ENCODE measurements at places on chromosomes 13 and 19.
A peak's percentile ranks its signal among the peaks of the same experiment; 100 is the strongest.

DNA sequence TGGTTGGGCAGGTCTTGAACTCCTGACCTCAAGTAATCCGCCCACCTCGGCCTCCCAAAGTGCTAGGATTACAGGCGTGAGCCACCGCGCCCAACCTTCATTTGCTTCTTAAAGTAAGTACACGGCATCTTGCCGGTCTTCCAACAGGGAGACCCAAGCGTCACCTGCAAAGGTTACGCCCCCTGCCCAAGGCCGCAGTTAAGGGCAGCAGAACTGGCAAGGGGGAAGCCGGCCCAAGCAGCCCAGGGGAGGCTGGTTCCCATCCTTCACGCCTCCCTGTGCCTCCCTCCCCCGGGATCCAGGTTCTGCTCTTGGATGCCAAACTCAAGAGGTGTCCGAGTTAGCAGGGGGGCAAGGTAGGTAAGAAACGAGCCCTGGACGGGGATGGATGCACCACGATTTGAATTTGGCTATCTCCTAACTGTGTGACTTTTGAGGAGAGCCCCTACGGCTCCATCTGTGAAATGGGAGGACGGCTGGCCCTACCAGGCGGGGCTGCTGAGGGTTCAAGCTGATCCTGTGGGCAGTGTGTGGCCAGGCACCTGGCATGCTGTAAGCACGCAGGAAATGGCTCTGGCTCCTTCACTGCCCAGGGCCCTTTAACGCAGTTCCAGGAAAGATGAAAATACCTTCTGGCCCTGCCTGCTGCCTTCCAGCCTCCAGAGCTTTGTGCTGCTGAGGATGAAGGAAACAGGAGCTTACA, 9.0 kb downstream of the RFX1 start:
- no peak for DNase-seq

- DNase-seq = peak; percentile 46
These were observed 79.3 kb upstream of the TM9SF2 start for GRCh38 chr13:99421758-99422585.

- no peak for DNase-seq
These were observed 8.0 kb downstream of the ZNF551 start for GRCh38 chr19:57689750-57690149.

GRCh38 chr13:103283451-103283820, 217.2 kb upstream of the SLC10A2 start:
- no peak for DNase-seq

- DNase-seq = no peak
These were observed 3.5 kb downstream of the CLEC4M start for GRCh38 chr19:7766535-7766934.

DNA sequence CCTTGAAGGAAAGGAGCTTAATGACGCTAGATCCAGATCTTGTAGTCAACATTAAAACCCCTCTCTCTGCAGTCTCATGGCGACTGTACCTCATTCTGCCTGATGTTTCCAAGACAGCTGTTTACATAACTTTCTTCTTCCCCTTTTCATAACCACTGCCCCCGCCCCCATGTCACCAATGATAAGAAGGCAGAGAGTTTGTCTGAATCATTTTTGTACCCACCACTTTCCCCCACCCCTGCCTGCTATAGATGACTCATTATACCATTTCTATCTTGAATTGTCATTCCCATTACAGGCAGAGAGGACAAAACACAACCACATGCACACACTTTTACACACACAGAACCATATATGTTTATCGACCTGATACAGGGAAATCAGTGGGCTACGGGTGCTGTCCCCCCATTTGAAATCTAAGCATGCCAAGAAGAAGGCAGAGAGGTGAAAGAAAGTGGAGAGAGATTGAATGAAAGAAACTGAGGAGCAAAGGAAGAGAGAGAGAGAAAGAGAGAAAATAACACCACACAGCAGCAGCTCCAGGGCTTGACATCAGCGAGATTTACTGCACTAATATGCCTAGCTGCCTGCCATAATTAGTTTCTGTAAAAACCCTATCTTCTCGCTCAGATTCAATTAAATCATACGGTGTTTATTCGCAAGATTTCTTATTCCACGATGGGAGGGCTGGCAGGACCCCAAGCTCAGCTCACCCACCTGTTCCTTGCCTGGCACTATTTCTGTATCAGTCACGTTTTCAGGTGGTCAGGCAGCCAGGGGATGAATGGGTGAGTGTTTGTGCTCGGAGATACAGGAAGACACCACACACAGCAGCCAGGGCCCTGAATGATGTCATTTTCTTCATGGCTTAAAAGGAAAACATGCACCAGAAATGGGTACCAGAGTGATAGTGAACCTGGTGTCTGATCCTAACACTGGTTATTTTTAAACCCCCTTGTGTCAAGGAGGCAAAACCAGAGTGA, 114.3 kb upstream of the SERP2 start:
- peak; percentile 89 for DNase-seq

GRCh38 chr13:99028890-99029289, 51.0 kb upstream of the DOCK9 start:
- DNase-seq = peak; percentile 32

DNA sequence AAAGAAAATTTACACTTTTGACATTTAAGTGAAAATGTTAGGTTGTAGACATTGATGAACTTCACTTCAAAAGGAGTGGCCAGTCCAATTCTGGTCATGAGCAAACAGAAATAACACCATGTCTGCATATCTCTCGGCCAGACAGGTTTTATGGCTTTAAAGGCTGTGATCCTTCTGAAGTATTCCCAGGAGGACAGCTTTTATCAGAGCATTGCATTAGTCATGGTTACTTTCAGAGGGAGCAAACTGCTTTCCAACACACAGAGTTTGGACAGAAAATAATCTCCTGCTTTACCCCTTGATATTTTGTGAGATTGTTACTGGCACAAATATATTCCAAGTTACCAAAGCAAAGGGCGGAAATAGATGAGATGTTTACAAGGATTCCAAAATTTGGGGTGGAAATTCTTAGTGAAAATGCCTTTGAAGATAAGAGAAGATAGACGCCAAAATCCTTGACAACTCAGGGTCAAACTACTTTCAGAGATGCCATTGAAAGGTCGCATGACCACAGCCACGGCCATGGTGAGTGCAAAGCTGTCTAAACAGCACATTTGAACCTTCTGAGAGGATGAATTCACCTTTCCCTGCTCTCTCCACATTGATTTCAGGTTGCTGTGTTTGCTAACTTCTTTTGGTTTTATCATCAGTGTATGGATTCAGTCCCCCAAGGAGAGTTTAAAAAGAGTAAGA, 584.5 kb upstream of the SGCG start:
- no peak for DNase-seq

DNA sequence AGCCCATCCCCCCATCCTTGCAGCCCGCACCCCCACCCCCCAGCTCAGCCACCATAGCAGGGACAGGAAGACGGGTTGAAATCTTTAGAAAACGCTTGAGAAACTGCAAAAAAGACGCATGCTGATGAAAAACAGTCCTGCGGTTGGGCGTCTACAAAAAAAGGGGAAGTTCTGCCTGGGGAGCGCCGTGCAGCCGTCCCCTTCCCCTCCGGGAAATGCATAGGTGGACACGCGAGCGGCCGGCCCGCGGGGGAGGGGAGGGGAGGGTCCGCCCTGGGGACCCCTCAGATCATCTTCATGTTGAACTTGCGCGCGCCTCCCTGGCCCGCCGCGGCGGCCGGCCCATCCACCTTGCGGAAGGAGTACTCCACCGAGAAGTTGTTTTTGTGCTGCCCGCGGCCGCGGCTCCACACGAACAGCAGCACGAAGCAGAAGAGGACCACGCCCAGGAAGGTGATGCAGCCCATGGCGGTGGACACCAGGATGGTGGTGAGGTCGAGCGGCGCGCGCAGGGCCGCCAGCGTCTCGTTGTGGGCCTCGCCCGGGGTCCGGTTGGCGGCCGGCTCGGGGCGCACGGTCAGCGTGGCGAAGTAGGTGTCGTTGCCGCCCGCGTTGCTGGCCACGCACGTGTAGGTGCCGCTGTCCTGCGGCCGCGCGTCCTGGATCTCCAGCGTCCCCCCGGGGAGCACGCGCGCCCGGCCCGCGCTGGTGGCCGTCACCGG, 7.9 kb upstream of the PEAK3 start:
- peak; percentile 73 for DNase-seq

DNA sequence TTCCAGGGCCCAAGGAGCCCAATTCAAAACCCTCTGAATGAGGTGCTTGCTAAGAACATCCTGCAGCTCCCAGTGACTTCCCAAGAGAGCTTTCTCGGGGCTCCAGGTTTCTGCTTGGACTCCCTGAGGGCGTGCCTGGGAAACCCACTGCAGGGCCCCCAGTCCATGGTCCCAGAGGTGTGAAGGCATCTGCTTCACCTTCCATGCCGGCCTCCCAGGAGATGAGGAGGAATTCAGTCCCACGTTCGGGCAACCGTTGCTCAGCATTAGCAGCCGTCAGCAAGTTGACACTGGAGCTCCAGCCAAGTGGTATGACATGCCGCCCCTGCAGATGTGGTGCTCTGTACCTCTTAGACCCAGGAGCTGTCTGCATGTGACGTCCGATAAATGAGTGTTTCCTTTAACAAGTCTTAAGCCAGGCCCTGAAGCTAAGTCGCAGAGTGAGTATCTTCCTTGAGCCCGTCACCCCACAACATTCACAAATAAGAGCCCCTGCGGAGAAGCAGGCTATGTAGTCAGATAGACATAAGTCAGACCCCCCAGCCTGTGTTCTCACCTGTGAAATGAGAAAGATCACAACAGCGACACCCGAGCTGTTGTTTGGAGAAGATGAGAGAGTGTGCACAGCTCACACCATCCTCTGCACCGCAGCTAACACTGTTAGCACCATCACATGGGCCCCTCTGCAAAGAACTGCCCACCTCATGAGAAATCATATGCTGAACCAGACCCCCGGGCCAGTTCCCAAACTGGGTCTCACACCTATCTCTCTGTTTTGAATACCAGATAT, 150.3 kb downstream of the KATNAL1 start:
- DNase-seq = no peak

DNA sequence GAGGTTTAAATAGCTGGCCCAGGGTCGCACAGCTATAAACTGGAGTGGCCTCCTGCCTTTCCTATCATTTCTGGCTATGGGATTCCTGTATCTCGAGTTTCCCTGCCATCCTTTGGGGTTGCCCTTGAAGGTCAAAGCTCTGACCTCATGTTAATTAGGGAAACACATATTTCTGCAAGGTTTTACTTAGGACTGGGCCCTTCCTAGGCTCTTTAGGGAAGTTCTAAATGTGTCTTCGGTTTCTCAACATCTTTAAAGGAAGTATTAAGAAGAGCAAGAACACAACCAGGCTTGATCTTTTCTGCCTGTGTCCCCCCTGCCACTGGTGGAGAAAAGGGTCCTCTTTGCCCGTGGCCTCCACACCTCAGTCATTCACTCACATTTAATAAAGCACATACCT, 10.8 kb downstream of the LCP1 start:
- no peak for DNase-seq

- DNase-seq = no peak
These were observed 332 bp downstream of the IRGQ start for GRCh38 chr19:43595605-43595998.

DNA sequence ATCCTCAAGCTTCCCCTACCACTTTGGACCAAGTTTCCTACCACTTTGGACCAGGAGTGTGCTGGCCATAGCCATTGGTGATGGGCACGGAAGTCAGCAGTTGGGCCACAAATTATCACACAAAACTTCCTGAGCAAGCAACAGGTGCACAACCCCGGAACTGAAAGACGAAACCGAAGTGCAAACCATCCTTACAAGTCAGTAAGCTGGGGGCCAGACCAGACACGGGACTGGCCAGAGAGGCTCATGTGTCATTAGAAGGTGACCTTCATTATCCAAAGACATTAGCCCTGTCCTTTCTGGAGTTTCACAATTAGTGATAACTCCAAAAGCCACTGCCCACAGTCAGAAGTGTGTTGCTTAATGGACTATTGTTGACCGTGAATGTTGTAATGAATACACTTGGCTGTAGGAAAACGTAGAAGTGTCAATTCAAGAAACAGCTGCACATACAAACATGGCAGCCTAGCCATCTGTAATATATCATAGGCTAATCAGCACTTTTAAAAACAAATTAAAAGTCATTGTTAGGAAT, 244.1 kb upstream of the IRS2 start:
- no peak for DNase-seq

GRCh38 chr13:101639711-101640110, 187.2 kb downstream of the ITGBL1 start:
- no peak for DNase-seq

DNA sequence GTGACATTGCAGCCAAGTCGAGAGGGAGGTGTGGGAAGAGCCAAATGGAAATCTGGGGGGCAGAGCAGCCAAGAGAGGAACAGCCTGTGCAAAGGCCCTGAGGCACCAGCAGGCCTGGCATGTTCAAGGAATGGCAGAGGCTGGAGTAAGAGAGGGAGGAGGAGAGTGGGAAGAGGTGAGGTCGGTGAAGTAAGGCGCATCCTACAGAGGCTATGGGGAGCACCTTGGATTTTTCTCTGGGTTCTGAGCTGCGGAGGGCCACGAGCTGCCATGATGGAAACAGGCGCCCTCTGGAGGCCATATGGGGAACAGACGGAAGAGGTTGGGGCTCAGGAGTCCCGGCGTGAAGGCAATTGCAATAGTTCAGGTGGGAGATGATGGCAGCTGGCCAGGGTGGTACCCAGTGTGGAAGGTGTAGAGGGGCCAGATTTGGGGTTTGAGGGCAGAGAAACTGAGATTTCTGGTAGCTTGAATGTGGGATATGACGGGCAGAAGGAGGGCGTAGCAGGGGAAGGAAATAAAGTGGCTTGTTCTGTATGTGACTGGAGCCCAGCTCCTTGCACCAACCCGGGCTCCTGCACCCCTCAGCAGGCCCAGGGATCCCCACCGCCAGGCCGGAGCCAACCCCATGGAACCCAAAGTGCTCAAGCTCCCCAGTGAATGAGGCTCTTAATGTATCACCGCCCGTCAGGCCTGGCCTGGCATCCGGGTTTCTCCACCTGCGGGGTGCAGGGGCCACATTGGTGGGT, 20.5 kb upstream of the STRN4 start:
- DNase-seq = peak; percentile 73

- no peak for DNase-seq
These were observed 13.6 kb upstream of the DACT3 start for GRCh38 chr19:46674416-46675178.

GRCh38 chr13:72726726-72727416, 558 bp downstream of the MZT1 start:
- DNase-seq = peak; percentile 61

- no peak for DNase-seq
These were observed 133.4 kb upstream of the SPACA7 start for GRCh38 chr13:112242777-112243176.

GRCh38 chr13:27396252-27396846, 28.1 kb upstream of the GTF3A start:
- no peak for DNase-seq

DNA sequence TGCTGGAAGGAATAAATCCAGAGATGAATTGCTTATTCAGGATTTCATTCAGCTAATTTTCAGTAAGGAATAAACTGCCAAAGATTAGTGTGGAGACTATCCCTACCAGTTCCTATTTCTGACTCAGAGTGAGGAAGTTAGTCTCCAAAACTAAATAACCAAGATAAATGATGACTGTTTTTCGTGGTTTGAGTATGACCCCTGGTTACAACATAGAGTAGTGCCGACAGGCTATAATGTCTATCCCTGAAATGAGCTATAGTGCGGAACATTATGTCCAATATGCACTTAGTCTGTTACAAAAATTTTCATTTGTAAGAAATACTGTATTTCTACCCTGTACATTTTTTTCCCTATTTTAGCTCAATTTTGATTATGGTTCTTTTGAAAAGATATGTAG, 51.4 kb downstream of the NBEA start:
- DNase-seq = no peak

- DNase-seq = no peak
These were observed 21.4 kb upstream of the ZNF730 start for GRCh38 chr19:23095418-23095817.

- DNase-seq = peak; percentile 42
These were observed 764 bp downstream of the UPF1 start for GRCh38 chr19:18832306-18833140.

- no peak for DNase-seq
These were observed 26.0 kb downstream of the TBC1D4 start for GRCh38 chr13:75455962-75456361.
